ENCODE measurements at places on chromosomes 1 and 21. TPM values are rescaled to one million over a fixed set of nuclear protein-coding genes. Genes with fewer than 3 reads are reported as not detected.

DNA sequence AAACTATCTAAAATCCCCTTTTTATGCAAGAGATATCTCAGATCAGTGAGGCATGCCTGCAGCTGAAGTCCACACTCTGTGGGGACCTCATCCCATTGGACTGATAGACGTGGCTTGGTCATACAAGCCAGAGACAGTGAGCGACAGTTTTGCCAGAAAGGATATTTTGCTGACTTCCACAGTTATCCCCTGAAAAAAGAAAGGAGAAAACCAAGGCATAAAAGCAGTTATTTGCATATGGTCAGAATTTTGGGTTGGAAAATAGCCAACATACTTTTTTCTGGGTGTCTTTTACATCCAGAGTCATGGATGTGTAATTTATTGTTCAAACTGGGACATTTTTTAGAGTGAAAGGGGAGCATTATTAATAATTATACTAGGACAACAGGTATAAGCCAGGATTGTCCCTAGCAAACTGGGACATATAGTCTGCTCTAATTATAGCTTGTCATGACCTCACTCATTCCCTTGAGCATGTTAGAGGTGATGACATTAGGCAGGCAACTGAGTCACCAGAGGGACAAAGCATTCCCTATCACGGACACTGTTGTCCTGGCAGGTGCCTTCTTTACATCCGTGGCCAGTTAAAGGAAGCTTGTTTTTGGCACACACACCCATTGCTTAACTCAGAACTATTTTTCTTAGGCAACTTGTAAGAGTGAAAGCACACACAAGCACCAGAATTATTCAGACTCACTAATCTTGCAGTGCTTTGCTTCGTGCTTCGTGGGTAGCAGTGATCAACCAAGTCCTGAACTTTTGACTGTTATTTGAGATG lies 65.5 kb downstream of the PRRX1 start:
- no peak for DNase-seq

The FCRL1 gene
- polyA plus RNA-seq = not detected

GRCh38 chr1:64898107-64898861 lies 68.1 kb downstream of the JAK1 start:
- DNase-seq = no peak

The SLC37A1 gene
- polyA plus RNA-seq = 7.5 TPM

The RIPPLY3 gene
- 2.5 TPM for polyA plus RNA-seq
